ENCODE measurements at places on chromosomes 5 and 9.
A peak's percentile ranks its signal among the peaks of the same experiment; 100 is the strongest.

DNA sequence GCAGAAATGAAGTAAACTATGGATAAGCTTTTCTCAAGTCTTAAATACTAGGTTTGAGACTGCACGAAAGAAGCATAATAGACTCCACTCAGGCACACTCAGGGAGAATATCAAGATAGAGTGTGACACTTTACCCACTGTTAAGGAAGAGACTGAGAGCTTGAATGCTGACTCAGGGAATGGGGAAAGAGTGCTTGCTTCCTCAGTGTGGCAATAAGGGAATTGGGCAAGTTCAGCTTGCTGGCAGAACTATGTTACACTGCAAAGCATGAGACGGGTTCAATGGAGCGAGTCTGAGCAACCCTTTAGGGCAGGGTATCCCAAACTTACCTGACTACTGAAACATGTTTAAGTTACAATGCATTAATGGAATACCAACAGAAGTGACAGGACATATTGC lies 237.7 kb upstream of the MEF2C start:
- DNase-seq = no peak

DNA sequence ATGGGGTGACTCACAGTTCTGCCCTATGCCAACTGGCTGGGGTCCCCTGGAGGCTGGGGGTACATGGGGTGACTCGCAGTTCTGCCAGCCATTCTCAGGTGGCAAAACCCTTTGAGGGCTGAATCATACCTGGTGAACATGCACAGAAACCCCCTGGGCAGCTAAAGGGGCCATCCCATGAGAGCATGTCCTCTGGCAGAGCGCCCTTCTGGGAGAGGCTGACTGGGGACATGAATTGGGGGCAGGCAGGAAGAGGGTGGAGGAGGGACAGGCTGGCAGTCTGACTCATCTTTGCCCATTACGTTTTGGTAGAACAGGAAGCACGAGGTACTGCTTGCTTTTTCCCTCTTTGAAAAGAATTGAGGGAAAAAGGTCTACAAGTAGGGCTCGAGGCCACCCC lies 16.7 kb downstream of the TRAF1 start:
- DNase-seq = no peak

DNA sequence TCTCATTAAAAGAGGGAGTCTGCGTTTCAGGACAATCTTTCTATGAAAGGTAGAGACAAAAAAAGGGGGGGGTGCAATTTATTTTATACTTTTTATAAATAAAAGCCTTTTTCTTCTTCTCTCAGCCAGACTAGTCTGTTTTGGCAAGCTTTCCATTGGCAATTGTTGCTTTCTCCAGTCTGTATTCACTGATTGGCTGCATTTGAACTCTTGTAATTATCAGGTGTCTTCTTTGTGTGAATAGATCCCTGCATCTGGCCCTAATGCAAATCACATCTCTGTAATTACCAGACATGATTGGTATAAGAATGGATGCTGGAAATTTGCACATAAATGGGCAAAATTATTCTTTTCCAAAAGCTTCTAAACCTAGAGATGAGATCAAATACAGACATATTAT lies 7.6 kb upstream of the EQTN start:
- no peak for DNase-seq

DNA sequence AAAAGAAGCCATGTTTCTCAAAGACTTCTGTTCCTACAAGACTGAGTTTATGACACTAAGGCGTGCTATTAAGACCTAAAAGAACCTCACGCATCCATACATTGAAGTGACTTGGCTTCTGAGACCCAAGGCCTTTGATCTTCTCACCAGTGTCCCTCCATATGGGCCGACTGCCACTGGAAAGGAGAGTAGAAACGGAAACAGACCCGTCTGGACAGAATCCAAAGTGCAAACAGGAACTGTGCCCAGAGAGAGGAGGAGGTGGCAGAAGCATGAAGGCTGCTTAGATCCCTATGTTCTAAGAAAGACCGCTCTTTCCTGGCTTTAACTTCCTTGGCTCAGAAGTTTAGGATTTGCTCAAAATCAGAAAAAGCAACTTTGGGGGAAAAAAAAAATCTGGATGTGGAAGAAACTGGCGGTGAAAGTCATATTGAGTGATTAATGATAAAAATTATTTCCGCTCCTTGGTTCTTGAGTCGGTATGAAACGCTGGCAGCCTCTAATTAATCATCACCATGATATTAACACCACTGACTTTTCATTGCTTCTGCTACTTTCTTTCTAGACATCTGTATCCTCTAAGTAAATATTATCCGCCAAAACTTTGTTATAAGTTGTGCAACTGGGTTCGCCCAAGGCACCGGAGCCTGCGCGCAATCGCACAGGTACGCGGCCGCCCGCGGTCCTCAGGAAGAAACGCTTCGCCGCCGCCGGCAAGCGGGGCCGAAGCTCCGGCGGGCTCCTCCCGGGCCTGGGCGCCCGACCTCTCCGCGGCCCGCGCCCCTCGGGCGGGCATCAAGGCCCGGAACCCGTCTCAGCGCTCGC lies 726 bp downstream of the DAP start:
- DNase-seq = peak; percentile 8

DNA sequence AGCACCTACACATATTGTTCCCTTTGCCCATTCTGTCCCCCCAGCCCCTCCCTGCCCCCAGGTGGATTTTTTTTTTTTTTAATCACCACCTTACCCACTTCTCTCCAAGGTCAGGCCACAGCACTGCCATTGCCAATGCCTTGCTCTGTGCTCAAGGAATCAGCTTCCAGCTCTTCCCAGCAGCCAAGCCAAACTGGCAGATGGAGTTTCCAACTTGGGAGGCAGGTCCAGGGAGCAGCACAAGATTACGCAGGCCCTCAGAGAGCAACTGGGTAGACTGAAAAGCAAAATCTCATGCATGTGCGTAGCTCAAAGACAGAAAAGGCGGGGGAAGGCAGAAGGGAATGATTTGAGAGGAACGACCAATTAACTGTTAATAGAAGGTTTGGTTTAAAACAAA lies 15.1 kb downstream of the GRHPR start:
- no peak for DNase-seq

GRCh38 chr5:35908228-35908627 lies 30.2 kb downstream of the CAPSL start:
- DNase-seq = no peak

GRCh38 chr9:124008303-124008693 lies 3.3 kb upstream of the LHX2 start:
- DNase-seq = no peak

GRCh38 chr9:16925426-16925825 lies 55.0 kb upstream of the BNC2 start:
- no peak for DNase-seq

- no peak for DNase-seq
These were observed 66.8 kb downstream of the CAMSAP1 start for GRCh38 chr9:135840539-135840938.

GRCh38 chr9:27198190-27198589 lies 89.2 kb downstream of the TEK start:
- DNase-seq = no peak

DNA sequence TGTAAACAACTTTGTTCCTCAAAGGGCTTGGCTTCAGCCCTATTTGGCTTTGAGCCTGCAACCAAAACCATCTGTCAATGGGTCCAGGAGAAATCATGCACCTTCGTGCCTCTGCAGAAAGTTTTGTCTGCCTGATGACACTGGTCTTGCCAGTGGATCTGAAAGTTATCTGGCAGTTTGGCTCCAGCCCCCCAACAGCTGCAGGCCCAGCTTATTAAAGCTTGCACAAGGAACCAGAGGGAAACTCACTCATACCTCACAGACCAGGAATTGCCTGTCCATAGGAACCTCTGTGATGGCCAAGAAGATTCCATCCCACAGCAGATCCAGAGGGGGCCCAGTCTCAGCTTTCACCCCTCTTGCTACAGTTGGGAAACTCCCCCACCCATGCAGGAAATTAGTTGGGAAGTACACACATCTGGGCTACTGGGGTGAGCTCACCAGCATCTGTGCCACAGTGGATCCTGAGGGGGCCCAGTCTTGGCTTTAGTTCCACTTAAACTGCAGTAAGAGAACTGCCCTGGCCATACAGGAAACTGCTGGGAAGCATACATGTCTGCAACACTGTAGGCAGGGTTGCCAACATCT lies 265.5 kb downstream of the GRIA1 start:
- no peak for DNase-seq

DNA sequence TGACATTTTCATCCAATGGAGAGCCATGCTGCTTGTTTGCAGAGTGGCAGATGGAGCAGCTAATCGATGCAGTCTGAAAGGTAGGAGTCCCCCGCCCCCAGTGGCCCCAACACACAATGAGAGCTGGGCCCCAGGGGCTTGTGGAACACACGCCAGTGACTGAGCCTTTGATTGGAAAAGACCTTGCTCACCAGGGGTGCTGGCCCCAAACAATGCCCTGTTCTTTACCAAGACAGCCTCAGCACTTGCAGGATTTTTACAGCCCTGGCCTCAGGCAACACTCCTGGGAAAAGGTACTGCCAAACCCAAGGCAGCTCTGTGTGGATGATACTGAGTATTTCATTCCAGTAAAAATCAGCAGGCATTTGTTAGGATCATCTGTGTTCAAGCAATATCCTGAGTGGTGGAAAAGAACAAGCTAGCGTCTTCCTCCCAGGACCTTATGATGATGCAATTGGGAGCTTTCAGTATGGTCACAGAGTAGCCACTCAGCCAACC lies 276.8 kb upstream of the CLINT1 start:
- peak; percentile 72 for DNase-seq

- no peak for DNase-seq
These were observed 162.2 kb downstream of the HSD17B3 start for GRCh38 chr9:96139592-96140295.

DNA sequence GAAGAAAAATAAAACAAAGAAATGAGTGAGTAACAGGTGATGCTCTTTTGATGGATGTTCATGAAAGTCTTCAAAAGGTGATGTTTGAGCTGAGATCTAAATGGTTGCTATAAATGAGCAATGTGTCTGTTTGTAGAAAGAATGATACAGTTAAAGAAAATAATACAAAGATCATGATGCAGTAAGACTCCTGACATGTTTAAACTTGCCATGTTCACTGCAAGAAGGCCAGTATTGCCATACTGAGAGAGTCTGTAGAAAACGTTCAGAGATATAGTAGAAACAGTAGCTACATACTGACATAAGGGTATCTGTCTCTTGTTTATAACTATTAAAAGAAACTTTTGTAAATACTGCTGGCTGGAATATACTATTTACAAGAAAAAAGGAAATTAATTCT lies 1609.2 kb upstream of the ACO1 start:
- no peak for DNase-seq

- no peak for DNase-seq
These were observed 64.7 kb downstream of the GGTA1 start for GRCh38 chr9:121434969-121435368.

DNA sequence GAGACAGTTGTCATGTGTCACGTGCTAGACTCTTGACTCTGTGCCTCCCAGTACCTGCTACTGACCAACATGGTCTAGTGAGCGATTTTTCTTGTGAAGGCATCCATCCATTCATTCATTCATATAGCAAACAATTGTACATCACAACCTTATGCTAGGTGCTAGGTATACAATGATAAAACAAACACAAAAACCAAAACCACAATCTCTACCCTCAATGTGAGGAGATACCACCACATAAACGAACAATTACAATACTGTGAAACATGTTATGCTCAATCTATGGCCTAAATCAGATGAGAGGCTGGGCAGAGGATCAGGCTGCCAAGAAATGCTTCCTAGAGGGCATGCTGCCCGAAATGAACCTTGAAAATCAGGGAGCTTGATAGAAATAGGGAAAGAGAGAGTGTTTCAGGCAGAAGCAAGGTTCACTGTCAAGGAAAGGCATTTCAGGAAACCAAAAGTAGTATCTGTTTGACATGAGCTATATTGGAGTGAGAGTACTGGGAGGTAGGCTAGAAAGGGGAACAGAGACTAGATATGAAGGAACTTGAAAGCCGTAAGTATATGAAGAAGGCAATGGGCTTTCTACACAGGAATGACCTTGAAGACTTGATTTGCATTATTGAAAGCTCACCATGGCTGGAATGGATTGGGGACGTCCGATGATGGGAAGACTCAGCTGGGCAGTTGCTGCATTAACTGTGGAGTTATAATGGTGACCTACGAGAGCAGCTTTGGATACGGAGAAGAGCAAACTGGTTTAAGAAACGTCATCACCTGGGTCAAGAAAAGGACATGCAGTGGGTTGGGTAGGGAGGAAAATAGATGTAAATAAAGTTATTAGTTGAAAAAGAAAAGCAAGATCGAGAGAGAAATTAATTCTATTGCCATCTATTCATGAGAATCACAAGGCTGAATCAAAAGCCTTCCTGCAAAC lies 90.1 kb downstream of the THBS4 start:
- DNase-seq = no peak

GRCh38 chr5:79521156-79521555 lies 7.2 kb upstream of the HOMER1 start:
- no peak for DNase-seq

DNA sequence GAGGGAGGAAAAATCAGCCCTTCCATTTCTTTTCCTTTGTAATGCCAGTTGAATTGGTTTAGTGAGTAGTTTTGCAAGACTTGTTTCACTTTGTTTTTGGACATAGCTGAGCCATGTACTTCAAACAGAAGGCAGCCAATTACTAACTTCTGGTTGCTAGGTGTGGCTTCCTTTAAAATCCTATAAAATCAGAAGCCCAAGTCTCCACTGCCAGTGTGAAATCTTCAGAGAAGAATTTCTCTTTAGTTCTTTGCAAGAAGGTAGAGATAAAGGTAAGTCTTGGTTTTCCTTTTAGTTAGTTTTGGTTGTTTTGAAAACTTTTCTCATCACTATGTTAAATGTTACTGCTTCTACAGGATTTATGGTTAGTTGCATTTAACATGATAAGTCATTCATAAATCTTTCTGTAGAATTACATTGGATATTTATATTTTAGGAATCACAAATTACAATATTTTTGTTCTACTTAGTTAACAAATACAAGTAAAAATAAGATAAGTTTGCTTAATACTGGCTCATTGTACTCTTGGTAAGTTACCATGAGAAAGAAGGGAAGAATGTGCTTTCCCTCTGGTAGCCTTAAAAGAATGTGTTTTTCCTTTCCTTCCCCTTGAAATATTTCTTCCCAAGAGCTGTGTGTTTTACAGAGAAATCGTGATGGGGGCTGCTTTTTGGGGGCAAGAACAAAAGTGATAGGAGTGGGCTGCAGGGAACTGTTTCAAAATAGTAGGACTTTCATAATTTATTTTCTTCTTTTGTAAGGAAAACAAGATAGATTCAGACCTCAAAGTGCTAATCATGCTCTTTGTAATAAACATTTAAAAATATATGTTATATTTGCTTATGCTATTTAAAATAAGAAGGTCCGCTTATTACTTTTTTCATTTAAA lies at the start of gene ANXA1:
Gene ANXA1 (plus strand): TSS at position 213 of the 890 bp plus-strand sequence. CDS start 6,671 bp downstream, outside the sequence.
- DNase-seq = no peak

DNA sequence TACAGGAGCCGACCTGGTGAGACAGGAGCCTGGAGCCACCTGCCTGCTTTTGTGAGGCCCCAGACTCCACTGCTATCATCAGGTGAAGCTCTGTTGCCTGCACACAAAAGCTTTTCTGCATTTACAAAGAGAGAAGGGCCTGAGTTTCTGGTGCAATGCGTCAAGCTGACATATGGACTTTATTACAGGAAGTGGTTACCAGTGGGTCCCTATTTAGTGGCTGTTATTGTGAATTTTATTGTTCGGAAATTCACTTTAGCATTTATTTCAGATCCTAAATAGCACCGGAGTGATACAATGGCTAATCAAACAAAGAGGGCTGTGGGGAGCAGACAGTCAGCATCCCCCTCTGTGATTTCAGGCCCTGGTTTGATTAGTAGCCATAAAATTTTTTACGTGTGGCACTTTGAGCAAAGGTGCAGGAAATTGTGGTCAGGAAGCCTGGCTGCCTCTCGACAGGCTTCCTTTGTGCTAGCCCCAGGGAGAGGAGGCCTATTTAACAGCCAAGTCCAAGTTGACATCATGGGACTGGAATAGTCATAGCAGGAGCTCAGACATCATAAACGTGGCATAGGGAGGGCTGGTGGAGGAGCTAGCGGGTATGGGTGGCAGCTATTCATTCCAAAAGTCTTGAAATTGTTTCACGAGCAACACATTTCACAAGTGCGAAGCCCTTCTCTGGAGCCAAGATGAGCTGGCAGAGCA lies 8.4 kb downstream of the TGFBI start:
- DNase-seq = no peak

Measured in neuronal stem cell (in vitro differentiated cells).